ENCODE measurements at places on chromosomes 2 and 18. TPM values are rescaled to one million over a fixed set of nuclear protein-coding genes. Genes with fewer than 3 reads are reported as not detected.

- no peak for DNase-seq
- H3K27me3 ChIP-seq = no peaks in the 10 kb centered on the region
- no peak overlapping the region for H3K4me3 ChIP-seq
- no peak overlapping the region for H3K27ac ChIP-seq
- no peaks in the 10 kb centered on the region for H3K4me1 ChIP-seq
- no peaks in the 10 kb centered on the region for H3K36me3 ChIP-seq
Measured at GRCh38 chr18:8051453-8051852, 484.3 kb downstream of the PTPRM start.

The SIX3 gene
- not detected for total RNA-seq

DNA sequence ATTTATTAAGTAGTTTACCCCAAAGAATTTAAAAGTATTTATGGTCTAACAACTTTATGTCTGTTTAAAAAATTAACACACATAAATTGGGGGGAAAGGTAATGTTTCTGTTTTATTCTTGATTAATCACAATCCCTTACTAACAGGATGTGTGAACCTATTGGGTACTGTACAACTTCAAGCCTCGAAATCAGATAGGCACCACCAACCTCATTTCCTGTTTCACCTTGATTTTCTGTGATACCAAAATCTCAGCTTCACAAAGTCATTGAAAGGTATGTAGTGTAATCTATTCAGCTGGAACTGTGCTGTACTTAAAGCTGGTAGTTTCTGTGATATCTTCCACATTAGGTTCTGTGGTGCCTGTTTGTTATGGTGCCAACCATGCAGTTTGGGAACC, 4.0 kb downstream of the RNMT start:
- peaks cover 2% of the 10 kb centered on the region for H3K36me3 ChIP-seq
- no peak overlapping the region for H3K4me3 ChIP-seq
- no peak for DNase-seq
- H3K4me1 ChIP-seq = no peaks in the 10 kb centered on the region

The GAD1 gene
- total RNA-seq = 0.26 TPM

DNA sequence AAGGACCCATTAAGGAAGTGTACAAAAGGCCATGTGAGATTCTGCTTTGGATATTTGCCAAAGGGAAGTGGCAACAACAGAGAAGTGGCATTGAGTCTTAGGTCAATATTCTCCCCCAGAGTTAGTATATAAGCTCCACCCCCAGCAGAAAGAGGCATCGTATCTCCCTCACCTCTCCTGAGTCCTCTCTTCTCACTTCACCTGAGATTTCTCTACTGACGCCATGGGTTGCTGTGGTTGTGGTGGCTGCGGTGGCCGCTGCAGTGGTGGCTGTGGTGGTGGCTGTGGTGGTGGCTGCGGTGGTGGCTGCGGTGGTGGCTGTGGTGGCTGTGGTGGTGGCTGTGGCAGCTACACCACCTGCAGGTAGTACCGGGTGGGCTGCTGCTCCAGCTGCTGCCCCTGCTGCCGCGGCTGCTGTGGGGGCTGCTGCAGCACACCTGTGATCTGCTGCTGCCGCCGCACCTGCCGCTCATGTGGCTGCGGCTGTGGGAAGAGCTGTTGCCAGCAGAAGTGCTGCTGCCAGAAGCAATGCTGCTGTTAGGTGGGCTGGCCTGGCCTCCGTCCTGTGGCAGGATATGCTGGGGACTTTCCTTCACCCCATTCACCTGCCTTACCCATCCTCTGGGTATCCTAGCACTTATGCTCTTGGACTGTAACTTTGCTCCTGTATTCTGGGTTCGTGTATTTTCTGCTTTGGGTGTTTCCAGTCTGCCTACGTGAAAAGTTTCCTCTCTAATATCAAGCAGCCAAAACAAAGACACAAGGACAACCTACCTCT, 5.9 kb downstream of the SCYGR3 start:
- DNase-seq = no peak
- H3K36me3 ChIP-seq = no peaks in the 10 kb centered on the region
- no peak overlapping the region for H3K27ac ChIP-seq
- no peaks in the 10 kb centered on the region for H3K27me3 ChIP-seq

DNA sequence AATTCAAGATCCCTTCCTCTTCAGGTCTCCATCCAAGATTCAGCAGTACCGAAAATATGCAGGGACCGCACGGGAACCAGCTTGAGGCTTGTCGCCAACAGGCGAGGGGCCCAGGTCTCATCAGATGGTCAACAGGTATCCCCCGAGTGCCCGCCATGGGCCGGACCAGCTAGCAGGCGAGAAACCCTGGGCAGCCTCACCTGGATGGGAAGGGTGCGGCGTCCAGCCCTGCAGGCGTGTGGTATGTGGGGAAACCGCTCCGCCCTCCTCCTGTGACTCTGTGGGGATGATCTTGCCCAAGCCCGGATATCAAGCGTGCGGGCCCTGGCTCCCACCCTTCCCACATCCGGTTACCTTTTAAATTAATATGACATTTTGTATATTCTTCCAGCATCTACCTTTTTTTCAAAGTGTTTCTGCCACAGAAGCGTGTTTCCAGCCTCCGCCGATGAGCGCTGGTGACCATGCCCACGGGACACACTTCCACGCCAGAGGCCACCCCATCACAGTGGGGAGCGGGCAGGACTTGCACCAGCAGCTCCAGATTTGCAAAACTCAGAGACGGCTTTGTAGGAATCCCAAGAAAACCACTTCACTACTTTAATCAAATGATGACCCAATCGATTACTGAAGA, 33.2 kb downstream of the ZNF516 start:
- no peak overlapping the region for H3K4me3 ChIP-seq
- DNase-seq = no peak
- no peak overlapping the region for H3K27ac ChIP-seq
- H3K4me1 ChIP-seq = peaks cover 13% of the 10 kb centered on the region
- no peaks in the 10 kb centered on the region for H3K27me3 ChIP-seq

The TLX2 gene
- total RNA-seq = not detected

GRCh38 chr2:157672129-157672528, 43.5 kb upstream of the ACVR1C start:
- H3K36me3 ChIP-seq = no peaks in the 10 kb centered on the region
- H3K27me3 ChIP-seq = no peaks in the 10 kb centered on the region
- no peak for DNase-seq
- no peak overlapping the region for H3K27ac ChIP-seq
- H3K4me3 ChIP-seq = no peak overlapping the region
- no peaks in the 10 kb centered on the region for H3K4me1 ChIP-seq

GRCh38 chr18:45802814-45803492, 22.5 kb upstream of the SIGLEC15 start:
- peak; percentile 100 for DNase-seq
- peaks cover 14% of the 10 kb centered on the region for H3K4me1 ChIP-seq
- H3K4me3 ChIP-seq = peak overlapping the region; percentile 12
- peak overlapping the region; percentile 95 for H3K27ac ChIP-seq

The LOXHD1 gene
- not detected for total RNA-seq

DNA sequence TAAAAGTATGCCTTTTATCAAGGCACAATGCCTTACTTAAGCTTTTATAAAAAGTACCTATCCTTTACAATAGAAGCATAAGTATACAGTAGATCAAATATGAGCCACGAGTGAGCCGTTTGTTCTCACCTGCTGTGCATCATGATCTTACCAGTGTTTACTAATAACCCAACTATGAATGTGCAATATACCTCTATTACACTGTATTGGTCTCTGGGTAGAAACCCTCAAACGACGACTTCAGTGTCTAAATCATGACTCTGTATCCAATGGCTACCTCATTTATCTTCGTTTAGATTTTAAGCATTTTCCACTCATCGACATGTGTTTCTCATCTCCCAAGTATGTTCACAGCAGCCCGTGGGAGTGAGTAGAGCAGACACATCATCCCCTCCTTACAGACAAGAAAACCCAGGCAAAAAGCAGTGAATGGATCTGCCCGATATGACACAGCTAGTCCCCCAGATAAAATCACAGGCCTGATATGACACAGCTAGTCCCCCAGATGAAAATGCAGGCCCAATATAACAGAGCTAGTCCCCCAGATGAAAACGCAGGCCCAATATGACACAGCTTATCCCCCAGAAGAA, 279.8 kb downstream of the TNS1 start:
- H3K4me3 ChIP-seq = no peak overlapping the region
- no peaks in the 10 kb centered on the region for H3K27me3 ChIP-seq
- H3K4me1 ChIP-seq = no peaks in the 10 kb centered on the region

DNA sequence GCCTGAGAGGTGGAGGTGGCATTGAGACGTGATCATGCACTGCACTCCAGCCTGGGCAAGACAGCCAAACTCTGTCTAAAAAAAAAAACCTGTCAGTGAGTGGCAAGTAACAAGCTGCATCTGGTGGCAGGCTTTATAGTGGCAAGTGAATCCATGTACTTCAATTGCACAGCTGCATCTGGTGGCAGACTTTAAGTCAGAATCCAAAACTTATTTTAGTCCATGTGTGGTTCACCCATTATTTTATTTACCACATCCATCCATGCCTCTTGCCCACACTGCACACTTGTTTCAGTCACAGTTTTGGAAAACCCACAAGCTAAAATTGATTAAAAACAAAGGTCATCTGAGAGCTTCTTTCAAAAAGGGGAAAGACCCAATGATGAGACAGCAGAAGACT, 1636.4 kb upstream of the NXPH2 start:
- H3K4me1 ChIP-seq = no peaks in the 10 kb centered on the region
- H3K4me3 ChIP-seq = no peak overlapping the region
- H3K27ac ChIP-seq = no peak overlapping the region
- peak; percentile 7 for DNase-seq

The ATL2 gene
- 62.1 TPM for total RNA-seq

DNA sequence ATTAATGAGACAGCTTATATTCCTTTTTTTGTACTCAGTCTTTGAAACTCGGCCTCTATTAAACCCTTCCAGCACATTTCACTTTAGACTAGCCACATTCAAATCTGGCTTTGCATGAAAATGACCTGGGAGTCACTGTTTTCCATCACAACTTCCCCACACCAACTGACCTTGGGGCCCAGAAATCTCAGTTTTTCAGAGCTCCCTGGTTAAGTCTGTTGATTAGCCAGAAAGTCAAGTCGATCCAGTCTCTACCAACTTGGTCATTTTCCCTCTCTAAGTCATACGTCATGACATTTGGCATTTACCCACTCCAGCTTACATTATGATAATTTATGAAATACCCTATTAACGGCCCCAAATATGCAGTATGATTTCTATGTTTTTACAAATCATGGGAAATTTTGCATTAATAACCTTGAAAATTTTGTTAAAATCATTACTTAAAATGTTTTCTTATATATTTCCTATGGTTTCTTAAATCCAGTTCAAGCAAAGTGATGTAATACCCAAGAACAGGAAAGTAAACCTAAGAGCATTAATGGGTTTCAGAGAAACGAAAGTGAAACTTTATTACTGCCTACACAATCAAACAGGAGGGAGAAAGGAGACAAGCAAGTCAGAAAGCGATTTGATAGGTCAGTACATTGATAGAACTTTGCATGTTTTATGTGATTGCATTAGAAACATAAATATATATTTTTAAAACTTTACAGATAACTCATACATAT, 77.1 kb downstream of the SPATS2L start:
- H3K36me3 ChIP-seq = no peaks in the 10 kb centered on the region
- peaks cover 22% of the 10 kb centered on the region for H3K4me1 ChIP-seq
- DNase-seq = peak; percentile 77
- no peaks in the 10 kb centered on the region for H3K27me3 ChIP-seq
- peak overlapping the region; percentile 20 for H3K4me3 ChIP-seq

All from fibroblast of lung (primary cell).